ENCODE measurements at places on chromosomes 12 and 14.

DNA sequence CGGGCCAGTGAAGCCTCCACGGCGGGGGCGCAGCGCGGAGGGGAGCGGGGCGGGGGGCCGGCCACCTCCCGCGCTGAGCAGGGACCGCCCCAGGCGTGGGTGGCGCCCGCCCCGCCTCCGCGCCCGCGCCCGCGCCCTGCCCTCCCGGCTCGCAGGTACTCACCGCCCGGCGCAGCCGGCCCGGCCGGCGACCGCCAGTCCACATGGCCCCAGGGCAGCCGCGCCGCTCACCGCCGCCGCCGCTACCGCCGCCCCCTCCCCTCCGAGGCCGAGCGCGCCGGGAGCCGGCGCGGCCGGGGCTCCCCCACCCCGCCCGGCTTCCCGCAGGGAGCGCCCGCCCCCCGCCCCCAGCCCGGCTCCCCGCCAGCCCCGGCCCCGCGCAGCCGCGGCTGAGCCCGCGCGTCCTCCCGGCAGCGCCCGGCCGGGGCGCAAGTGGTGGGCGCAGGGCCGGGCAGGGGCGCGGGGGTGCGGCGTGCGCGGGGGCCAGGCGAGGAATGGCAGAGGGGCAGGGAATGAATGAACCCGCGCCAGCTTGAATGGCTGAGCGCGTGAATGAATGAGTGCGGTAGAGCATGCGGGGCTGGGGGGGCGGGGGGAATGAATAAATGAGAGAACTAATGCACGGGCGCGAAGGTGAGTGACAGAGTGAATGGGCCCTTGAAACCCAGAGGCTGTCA, at the start of gene BEGAIN:
BEGAIN (minus strand) TSS at position 332 of the 677 bp plus-strand sequence; CDS start at position 205, 127 bp downstream.
- no peak for DNase-seq

DNA sequence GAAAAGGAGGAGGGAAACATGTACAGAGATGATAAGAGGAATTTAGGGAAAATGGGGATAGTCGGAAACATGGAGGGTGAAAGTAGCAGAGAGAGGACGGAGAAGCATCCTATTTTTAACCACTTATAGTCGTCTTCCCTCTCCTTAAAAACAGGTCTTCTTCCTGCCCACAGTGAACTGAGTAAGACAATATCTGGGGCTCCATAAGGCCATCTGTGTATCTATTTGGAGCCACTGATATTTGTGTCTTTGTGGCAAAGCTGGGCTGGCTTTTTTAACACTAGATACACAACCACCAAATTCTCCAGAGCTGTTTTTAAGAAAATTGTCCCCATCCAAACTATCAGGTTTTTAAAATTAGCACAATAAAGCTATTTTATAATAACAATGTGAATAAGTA, 109.5 kb upstream of the RAP1B start:
- no peak for DNase-seq

GRCh38 chr12:117105902-117106301, 6.7 kb upstream of the TESC start:
- DNase-seq: no peak

DNA sequence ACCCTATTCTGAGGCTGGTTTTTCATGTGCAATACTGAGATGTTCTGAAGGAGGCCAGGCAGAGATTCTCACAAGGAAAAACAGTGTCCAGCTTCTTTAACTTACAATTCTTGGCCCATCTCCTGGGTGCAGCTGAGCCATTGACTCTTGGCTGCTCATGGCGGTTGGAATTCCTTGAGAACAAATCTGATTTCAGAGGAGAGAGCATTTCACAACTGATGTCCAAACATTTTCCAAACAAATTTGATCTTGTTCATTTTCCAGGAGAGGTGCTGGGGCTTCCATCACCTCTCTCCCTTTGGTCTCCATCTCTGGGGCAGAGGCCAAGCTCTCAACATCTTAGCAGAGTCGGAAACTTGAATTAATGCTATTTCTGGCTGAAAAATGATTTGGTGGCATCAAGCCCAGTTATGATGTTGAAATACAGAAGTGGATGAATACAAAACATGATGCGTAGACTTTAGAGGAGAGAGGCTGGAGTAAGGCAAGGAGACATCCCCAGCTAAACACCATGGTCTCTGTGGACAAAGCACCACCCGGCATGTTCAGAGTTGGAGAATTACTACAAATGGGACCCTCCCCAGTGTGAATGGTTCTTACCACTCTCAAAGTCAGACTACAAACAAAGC, 593.0 kb downstream of the VRK1 start:
- DNase-seq: no peak

DNA sequence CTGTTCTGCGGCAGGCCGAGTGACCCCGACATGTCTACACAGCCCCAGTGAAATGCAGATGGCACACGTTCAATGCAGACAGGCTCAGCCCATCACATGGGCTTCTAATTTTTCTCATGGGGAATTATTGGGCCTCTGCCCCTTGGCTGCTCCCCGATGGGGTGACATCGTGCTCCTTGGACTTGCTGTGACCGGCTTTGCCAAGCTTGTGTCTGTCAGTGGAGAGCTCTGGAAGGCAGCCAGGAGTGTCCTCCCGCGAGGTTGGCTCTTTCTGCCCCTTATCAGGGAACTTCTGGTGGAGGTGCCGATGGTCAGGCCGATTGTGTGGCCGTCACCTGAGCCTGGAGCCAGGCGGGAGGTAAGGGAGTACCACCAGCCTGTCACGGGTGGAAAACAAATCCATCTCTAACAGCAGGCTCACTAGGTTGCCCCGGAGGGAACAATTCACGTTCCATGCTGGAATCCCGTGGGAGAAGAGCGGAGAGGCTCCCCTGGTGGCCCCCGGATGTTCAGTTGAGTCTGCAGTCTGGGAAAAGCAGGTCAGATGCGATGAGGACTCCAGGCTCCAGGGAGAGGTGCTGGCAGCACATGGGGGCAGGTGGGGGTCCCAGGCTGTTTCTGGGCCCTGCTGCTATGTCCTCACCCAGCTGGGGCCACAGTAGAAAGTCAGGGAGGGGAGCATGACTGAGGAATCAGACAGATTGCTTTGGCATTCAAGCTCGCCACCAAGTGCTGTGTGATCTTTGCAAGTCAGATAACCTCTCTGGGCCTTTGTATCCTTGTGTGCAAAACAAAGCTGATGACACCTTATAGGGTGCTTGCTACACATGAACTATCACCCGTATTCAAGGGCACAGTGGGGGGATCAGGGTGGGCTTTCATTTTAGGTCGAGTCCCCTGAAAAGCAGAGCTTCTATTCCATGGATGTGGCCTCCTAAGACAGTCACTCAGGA, 43.2 kb upstream of the EML1 start:
- DNase-seq: no peak

GRCh38 chr12:15688202-15688736, 100.9 kb downstream of the EPS8 start:
- DNase-seq: peak; percentile 59

DNA sequence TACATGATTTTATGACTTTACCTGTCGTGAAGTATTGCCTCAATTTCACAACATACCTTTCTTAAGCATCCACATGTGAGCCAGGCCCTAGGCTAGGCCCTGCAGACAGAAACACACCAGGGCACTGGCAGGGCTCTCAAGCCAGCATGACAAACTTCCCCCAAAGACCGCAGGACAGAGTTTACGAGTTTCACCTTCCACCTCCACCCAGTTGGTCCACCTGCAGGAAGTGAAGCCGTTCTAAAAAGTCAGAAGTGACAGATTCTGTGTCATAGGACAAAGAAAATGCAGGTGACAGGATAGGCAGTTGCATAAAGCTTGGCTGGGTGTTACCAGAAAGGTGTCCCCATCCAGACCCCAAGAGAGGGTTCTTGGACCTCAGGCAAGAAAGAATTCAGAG, 382.3 kb downstream of the PCNX1 start:
- no peak for DNase-seq

DNA sequence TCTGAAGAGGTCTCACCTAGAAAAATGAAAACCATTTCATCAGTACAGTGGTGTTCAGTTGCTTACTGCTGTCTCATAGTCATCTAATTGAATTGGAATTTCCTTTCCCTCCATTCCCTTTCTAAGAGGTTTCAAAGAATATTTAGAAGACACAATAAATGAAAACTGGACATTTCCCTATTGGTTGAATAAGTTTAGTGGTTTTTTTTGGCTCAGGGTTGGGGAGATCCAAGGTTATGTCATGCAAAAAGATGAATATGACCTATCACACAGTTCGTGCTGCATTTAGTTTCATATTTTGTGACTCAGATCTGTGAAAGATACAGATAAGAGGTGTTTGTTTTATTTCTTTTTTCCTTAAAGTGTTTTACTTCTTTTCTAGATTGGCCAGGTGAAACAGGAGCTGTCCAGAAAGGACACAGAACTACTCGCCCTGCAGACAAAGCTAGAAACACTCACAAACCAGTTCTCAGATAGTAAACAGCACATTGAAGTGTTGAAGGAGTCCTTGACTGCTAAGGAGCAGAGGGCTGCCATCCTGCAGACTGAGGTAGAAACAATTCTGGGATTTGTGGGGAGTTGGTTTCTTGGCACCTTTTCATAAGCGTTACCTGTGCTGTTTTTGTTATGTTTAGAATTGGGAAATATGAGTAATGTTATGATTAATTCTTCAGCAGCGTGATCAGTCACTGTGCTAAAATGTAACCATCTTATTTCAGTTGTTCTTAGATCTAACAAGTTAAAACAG, 124.6 kb downstream of the ERC1 start:
- DNase-seq: no peak

DNA sequence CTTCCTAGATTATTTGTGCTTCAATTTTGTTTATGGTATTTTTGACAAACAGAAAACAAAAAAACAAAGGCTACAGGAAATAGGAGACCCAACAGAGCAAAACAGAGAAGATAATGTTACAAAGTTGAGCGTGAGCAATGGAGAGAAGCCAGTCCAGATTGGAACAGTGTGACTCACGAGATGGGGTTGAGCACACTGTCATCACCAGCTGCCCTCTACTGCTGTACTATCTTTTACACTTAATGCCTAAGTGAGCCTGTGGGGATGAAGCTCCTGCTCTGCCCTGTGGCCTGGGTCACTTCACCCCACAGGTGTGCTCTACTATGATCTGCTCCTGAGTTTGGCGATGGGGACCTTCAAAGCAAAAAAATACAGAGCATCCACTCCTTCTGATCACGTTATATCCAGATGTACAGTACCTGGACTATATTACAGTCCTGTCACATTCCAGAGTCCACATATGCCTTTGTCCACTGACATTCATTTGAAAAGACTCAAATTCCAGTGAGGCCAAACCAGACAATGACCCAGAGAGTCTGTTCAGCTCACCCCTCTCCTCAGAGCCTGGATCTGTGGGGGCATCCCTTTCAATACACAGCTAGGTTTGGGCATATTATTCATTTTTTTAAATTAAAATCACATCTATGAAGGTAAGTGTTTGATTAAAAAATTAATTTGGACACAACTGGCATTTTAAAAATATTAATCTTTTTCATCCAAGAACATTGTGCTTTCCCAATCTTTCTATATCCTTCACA, 4.4 kb downstream of the IPO8 start:
- no peak for DNase-seq

DNA sequence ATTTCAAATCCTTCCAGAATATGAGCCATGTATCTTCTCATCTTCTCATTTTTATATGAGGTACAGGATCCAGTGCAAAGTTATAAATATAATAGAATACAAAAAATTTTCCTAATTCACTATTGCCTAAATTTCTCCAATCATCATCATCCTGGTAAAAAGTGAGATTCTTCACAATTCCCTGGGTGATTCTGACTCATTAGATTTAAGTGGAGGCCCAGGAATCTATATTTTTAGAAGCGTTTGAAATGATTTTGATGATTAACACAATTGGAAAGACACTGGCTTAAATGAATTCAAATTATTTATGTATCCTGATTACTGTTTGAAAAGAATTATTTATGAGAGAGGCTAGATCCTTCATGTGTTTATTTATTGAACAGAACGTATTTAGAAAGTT, 380.3 kb upstream of the PDE3A start:
- DNase-seq: no peak

GRCh38 chr12:111840807-111841206, 1.2 kb upstream of the MAPKAPK5 start:
- no peak for DNase-seq

DNA sequence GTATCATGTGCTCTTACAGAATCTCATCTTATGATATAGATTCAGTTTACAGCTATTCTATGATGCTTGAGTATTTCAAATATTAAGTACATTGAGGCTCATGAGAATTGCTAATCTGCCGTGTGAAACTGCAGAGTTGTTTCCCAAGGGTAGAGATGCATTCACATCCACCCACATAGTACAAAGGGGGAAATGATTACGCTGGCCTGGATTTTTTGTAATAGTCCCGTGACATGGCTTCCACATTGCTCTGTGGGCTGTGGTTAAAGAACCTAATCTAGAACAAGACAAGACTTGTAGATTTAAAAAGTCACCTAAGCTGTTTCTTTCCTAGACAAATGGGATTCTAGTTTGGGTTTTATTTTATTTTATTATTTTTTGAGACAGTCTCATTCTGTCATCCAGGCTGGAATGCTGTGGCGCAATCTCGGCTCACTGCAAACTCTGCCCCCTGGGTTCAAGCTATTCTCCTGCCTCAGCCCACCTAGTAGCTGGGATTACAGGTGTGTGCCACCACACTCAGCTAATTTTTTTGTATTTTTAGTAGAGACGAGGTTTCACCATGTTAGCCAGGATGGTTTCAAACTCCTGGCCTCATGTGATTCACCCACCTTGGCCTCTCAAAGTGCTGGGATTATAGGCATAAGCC, 13.0 kb upstream of the RIOX1 start:
- no peak for DNase-seq

DNA sequence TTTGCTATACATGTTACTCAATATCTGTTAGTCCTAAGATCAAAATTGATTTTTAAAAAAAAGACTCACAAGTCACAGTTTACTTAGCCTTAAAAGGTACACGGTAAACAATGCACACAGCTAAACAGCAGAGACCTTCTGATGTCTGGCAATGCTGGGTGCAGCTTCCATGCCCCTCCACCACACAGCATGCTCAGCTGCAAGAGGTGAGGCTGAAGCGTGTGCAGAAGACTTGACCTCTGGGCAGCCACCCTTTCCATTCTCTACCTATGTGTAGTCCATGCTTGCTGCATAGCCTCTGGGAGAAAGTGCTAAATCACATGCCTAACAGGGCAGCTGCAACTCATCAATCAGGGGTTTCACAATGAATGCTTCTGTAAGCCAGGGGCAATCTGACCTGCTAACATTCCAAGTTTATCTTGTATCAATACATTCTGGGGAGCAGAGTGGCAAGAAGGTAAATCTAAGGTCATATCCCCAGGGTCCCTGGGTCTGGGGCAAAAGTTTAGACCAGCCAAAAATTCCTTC, 44.5 kb upstream of the AMN1 start:
- no peak for DNase-seq

- no peak for DNase-seq
Measured at GRCh38 chr12:122089077-122089476, 10.5 kb downstream of the MLXIP start.

GRCh38 chr12:132669166-132669879, 17.8 kb downstream of the POLE start:
- DNase-seq: no peak

GRCh38 chr14:49867831-49868719, 15.5 kb upstream of the NEMF start:
- DNase-seq: peak; percentile 96

GRCh38 chr12:57736741-57737466, 1.6 kb downstream of the AGAP2 start:
- no peak for DNase-seq

- DNase-seq: no peak
Measured at GRCh38 chr12:110639336-110640141, 25.6 kb downstream of the TCTN1 start.

Data from NCI-H2227 treated with DMSO at 0.1 percent for 48 hours (cell line).